ENCODE measurements at places on chromosomes 6 and 20. TPM values are rescaled to one million over a fixed set of nuclear protein-coding genes. Genes with fewer than 3 reads are reported as not detected.

The SS18L1 gene
- total RNA-seq: 10.4 TPM

The GSTA3 gene
- 0.61 TPM for total RNA-seq

The ABHD16A gene
- 60.4 TPM for total RNA-seq

- no peaks in the 10 kb centered on the region for H3K4me1 ChIP-seq
- no peak for DNase-seq
- no peak overlapping the region for H3K27ac ChIP-seq
- no peaks in the 10 kb centered on the region for H3K27me3 ChIP-seq
These were observed 10.1 kb downstream of the ALDH5A1 start for GRCh38 chr6:24504649-24505586.

GRCh38 chr6:15305909-15306308 is 60.0 kb downstream of the JARID2 start:
- DNase-seq: no peak
- peaks cover 10% of the 10 kb centered on the region for H3K4me1 ChIP-seq
- H3K36me3 ChIP-seq: no peaks in the 10 kb centered on the region
- H3K4me3 ChIP-seq: no peak overlapping the region
- no peaks in the 10 kb centered on the region for H3K27me3 ChIP-seq

DNA sequence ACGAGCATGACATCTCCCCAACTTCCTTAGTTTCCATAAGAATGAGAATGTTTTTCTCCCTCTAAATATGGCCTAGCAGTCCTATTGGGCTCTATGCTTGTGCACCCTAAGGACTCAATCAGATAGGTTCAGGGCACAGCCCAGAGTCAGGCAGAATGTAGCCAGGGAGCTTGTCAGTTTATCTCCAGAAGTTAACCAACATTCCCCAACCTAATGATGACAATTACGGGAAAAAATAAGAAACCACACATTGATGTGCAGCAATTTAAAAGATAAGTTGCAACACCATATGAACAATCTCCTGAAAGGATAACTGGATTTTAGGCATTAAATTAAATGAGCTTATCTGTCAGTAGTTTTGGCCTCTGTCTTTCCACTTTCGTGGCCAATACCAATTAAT is 71.1 kb downstream of the HDDC2 start:
- no peak overlapping the region for H3K4me3 ChIP-seq
- H3K27ac ChIP-seq: no peak overlapping the region
- no peaks in the 10 kb centered on the region for H3K36me3 ChIP-seq
- DNase-seq: no peak

Data from ovary (tissue), 10 donors.